ENCODE measurements at places on chromosomes 7 and 10.

DNA sequence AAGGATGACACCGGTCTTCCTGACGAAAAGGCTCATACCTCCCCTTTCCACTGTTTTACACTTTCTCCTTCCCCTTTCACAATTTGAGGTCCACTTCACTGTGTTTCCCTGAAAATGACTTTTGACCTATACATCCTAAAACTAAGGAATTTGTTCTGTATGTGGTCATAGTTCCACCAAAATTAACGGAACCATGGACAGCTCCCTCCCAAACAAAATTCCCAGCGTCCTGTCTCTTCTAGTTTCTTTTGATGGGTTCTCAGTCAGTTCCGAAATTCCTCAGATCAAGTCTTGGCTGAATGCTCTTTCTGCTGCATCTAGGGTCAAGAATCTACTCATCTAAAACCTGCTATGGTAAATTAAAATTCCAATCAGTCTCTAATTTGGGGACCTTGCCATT lies 1191.9 kb downstream of the CNTNAP2 start:
- no peak for DNase-seq

- no peak for DNase-seq
These were observed 1.4 kb upstream of the PILRB start for GRCh38 chr7:100356416-100357068.

GRCh38 chr7:33459340-33459751 lies 330.0 kb downstream of the BBS9 start:
- no peak for DNase-seq

GRCh38 chr7:27248911-27249723 lies 6.5 kb downstream of the EVX1 start:
- no peak for DNase-seq

DNA sequence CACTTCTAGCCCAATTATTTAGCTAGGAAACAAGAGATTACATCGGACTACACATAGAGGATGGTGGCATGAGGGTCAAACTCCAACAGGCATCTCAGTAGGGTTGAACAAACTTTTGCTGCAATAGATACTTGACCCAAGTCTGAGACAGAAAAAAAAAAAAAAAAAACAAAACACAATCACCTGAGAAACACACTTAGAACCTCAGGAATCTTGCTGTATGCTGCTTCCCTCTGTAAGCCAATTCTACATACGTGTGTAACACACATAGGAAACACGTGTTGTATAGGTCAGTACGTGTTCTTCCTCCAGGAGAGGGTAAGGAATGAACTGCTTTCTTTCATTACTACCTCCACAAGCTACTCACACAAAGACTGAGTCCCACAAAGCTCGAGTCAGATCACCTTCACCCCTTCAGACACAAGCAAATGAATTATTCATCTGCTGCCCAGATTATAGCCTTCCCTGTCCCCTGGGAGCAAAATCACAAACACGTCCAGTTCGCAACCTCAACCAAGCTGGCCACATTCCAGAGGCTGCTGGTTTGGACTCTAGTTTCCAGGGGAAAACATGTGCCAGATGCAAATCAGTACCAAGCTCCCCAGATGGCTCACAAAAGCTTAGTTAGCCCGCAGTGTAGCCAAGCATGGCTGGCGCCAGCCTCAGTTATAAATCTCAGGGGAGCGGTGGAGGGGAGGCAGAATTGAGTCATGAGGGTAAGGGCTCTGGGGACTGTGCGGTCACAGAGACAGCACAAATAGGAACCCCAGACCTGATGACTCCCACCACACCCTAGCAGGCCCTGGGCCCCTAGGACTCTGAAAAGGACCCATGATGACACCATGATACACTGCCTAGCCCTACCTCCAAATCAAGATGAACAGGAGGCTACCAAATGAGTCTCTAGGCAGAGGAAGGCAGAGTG lies 15.1 kb downstream of the PSAP start:
- DNase-seq = no peak

DNA sequence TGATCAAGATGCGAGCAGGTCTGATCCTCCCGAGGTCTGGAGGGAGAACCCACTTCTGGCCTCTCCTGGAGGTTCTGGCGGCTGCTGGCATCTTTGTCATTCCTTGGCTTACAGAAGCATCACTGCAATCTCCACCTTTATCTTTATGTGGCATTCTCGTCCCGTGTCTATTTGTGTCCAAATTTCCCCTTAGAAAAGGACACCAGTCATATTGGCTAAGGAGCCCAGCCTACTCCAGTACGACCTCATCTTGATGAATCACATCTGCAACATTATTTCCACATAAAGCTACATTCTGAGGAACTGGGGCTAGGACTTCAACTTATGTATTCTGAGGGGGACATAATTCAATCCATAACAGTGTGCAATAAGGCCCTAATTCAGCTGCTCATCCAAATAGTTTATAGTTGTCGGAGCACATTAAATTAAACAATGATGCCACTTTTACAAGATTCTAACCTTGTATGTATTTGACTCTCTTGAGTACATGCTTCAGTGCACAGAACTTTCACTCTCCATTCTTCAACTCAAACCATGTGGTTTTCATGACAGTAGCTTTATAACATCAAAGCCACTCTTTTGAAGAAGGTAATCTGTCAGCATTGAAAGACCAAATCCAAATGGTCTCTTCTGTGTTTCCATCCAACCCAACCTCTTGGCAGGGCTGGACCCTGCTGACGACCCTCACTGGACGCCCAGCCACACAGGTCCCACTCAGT lies 86.2 kb upstream of the DDC start:
- DNase-seq = no peak

DNA sequence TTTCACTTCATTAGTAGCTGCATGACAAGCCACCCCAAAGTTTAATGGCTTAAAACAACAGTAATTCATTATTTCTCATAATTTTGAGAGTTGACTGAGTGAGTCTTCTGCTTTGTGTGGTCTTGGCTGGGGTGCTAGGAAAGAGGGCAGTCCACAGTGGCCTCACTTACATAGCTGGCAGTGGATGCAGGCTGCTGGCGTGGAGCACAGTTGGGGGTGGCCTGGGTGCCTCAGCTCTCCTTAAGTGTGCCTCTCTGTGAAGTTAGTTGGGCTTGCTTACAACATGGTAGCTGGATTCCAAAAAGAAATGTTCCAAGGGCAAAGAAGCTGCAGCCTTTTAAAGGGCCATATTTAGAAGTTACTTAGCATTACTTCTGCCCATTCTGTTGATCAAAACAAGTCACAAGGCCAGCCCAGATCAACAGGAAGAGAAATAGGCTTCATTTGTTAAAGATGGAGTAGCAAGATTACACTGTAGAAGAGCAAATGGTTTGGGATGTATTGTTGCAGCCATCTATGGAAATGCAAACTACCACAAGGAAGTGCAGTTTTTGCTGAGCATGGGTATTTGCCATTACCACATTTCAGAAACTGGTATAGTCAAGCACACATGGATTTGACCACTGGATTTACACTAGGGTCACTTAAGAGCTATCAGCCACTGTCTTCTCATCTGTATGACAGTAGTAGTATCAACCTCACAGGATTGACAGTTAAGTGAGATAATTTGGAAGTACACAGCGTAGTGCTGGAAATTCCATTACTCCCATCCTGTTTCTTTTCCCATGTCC lies 33.6 kb downstream of the ZEB1 start:
- DNase-seq = no peak

GRCh38 chr10:114261076-114261475 lies 22.0 kb downstream of the VWA2 start:
- no peak for DNase-seq

GRCh38 chr7:107035446-107035845 lies 9.1 kb upstream of the PRKAR2B start:
- no peak for DNase-seq

- DNase-seq = peak; percentile 42
These were observed 23.4 kb upstream of the DPYSL4 start for GRCh38 chr10:132163278-132163765.

DNA sequence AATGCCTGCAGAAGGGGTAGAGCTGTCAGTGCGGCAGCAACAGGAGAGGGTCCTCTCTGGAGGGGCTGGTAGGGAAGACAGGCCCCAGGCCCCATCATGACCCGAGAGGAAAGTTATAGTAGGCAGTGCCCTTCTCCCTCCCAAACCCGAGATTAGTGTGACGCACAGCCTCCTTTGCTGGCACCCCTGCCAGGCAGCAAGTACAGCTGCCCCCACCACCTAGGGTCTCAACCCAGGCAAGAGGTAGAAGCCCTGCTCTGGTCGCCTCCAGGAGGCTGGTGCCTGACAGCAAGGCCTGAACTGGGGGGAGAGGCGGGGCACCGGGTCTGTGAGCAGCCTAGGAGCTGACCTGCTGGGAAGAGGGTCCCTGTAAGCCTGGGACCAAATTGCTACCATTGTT lies 15.5 kb downstream of the LOXL4 start:
- DNase-seq = no peak

DNA sequence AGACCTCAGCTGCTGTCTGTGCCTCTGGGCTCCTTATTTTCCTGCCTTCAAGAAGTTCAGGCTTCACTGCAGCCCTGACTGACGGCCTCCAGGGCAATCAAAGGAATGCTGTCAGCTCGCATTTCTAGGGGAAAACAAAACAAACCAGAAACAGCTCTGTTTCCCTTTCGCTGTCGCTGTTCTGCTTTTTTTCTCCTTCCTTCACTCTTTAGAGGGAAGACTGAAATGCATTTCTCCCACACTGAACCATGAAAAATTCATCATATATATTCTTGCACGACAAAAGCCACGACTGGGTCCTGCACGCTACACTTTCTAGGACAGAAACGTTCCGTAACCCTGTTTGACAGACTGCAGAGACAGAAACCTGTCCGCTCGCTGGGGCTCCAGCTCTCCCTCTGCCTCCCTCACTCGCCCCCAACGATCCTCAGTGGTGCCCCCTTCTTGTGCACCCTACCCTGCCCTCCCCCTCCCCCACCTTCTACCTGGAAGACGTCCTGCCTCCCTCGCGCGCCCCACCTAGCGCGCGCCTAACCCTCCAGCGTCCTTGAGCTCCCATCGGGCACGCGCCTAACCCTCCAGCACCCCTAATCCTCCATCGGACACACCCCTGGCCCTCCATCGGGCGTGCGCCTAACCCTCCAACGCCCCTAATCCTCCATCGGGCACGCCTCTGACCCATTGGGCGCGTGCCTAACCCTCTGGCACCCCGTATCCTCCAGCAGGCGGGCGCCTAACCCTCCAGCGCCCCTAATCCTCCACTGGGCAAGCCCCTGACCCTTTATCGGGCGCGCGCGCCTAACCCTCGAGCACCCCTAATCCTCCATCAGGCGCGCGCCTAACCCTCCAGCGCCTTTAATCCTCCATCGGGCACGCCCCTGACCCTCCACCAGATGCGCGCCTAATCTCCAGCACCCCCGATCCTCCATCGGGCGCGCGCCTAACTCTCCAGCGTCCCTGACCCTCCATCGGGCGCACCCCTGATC lies 37.1 kb downstream of the SVOPL start:
- no peak for DNase-seq

DNA sequence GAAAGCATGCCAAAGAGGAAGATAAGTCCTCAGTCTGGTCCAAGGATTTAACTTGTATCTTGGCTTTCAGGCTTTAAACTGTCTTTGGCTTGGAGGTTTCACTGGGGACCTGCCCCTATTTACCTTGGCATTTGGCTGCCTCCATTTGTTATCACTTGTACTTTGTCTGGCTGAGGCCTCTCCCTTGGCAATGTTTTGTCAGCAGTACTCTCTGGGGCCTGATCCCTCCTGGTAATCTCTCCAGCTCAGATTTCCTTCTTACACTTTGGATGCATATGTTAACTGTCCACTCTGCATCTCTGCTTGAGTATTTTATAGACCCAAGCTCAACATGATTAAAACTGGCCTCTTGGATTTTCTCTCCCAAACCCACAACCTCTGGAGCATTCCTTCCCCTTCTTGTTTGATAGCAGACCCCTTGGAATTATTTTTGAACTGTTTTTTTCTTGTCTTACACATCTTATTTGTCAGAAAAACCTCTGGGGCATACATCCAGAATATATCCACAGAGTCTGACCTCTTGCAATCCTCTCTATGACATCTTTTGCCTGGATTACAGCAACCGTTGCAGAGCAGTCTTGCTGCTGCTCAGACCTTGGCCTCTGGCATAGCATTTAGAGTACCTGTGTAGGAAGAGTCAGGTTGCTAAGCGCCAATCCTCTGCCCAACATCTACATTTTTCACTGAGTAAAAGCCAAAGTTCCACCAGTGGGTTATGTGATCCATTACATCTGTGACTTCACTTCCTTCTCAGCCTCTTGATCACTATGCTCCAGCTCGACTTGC lies 35.2 kb downstream of the ZNF487 start:
- DNase-seq = no peak

GRCh38 chr7:155993420-155994278 lies 181.4 kb upstream of the SHH start:
- DNase-seq = no peak

- no peak for DNase-seq
These were observed 3.3 kb downstream of the LUC7L2 start for GRCh38 chr7:139362981-139363380.

DNA sequence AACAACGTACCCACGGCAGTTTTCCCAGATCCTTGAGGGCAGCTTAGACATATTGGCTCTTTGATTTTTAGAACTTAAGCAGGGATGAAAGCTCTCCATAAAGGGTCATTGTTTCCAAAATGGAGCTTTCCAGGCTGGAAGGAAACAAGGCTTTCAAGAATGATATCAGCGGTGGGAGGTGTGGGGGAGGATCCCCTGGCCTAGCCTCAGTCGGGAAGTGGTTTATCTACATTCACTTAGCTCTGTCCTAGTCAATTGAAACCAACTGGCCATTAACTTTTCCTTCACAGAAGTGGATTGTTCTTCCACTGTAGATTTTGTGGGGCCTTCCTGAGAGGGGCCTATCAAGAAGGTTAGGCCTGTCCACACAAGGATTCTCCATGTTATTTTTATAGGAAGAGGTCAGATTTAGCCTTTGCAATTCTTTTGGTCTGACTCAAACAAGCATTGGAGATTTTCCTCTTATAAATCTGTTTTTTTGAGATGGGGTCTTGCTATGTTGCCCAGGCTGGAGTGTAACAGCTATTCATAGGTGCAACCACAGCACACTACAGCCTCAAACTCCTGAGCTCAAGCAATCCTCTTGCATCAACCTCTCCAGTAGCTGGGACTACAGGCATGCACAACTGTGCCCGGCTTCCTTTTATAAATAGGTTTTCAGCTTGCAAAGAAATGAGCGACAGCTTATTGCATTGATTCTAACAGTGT lies 343.5 kb downstream of the LRMDA start:
- no peak for DNase-seq

- no peak for DNase-seq
These were observed 55.5 kb upstream of the STARD3NL start for GRCh38 chr7:38122501-38122900.

- DNase-seq = no peak
These were observed 32.6 kb downstream of the NET1 start for GRCh38 chr10:5445006-5445405.

- DNase-seq = no peak
These were observed 12.7 kb upstream of the DNAJB12 start for GRCh38 chr10:72367301-72367960.

GRCh38 chr7:126529833-126530232 lies 722.9 kb downstream of the GRM8 start:
- no peak for DNase-seq

DNA sequence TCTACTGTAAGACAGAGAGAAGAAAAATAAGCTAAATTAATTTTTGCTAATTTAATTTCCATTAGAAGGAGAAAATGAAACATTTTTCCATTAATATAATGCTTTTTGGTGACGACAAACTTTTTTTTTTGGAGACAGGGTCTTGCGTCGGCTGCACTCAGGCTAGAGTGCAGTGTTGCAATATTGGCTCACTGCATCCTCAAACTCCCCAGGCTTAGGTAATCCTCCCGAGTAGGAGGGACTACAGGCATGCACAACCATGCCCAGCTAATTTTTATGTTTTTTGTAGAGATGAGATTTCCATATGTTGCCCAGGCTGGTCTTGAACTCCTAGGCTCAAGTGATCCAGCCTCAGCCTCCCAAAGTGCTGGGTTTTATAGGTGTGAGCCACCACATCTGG lies 229.8 kb upstream of the LRRN3 start:
- DNase-seq = no peak

GRCh38 chr7:149404396-149404795 lies 56.5 kb downstream of the ZNF777 start:
- no peak for DNase-seq

Data from effector memory CD4-positive, alpha-beta T cell (primary cell).